GM13976 (cell line): ENCODE measurements at places on chromosomes 16 and 17.

DNA sequence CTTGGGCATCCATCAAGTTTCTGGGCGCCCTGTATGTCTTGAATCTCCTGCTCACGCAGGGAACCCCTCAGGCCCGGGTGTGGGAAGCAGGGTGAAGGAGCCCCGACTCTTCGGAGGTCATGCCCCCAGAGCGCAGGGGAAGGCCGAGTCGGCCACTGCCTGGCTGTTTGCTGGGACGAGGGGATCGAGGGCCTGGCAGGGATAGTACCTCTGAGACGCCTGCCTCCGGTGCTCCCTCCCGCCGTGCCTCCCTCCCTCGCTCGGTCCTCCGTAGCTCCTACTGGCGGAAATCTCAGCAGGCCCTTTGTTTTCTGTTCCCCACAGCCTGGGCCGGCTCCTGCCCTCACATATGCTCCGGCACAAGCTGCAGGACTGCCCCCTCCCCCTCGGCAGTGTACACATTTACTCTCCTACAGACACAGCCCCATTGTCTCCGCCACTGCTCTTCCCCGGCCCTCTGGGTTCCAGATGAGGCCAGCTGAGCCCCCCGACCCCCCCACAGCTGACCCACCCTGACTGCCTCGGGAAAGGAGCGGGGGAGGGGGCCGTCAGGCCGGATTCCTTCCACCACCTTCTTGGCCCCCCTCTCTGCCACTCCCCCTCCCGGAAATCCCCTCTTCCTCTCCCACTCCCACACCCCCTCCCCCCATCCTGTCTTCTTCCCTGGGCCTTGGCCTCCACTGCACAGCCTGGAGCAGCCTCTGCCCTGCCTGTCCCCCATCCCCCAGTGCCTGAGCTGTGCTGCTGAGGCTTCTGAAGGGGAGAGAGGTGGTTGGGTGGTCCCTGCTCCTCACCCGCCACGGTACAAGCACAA is 1.4 kb downstream of the TRAF4 start:
- no peak for DNase-seq

DNA sequence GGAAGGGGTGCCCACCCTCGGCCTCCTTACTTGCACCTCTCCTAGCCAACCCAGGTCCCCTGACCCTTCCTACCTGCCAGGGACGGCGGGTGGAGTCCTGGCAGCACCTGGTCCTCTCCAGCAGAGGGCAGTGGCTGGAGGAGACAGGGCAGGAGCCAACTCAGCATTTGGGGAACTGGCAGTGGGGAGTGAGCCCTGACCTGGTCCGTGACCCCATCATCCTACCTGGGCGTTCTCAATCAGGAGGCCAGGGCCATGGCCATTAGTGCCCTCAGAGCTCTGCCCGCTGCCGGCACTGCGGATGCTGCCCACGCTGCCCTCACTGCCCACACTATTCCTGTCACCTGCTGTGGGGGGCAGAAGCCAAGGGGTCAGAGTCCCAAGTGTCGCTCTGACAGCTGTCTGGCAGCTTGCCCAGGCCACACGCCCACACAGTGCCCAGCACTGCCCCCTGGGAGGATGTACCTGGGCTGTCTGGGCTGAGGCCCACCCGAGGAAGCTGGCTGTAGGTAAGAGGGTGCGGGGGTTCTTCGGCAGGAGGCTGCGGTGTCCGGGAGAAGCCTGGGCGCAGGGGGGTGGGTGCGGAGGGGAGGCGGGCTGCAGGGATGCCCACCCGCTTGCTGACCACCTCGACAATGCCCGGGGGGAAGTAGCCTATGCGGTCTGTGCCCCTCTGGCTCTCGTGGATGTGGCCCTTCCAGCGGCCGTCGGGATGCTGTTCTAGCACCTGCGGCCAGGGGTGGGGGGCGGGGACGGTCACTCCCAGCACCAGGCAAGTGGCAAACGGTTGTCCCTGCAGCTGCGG is 10.8 kb downstream of the CASKIN2 start:
- peak; percentile 88 for DNase-seq

DNA sequence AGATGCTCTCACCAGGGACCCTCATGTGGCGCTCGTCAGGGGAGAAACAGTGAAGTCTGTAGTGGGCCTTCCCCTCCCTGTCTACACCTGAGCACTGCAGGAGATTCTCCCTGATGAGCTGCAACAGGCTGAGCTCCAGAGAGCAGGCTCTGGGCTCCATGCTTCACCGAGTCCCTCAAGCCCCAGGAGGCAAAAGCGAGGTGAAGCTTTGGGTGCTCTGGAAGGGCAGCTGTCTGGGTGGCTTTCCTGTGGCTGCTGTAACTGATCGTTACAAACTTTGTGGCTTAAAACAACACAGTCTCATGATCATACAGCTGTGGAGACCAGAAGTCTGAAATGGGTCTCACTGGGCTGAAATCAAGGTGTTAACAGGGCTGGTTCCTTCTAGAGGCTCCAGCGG is 12.1 kb upstream of the CD300LD start:
- DNase-seq = no peak

GRCh38 chr17:82848022-82848592 is 8.3 kb upstream of the ZNF750 start:
- DNase-seq = no peak

DNA sequence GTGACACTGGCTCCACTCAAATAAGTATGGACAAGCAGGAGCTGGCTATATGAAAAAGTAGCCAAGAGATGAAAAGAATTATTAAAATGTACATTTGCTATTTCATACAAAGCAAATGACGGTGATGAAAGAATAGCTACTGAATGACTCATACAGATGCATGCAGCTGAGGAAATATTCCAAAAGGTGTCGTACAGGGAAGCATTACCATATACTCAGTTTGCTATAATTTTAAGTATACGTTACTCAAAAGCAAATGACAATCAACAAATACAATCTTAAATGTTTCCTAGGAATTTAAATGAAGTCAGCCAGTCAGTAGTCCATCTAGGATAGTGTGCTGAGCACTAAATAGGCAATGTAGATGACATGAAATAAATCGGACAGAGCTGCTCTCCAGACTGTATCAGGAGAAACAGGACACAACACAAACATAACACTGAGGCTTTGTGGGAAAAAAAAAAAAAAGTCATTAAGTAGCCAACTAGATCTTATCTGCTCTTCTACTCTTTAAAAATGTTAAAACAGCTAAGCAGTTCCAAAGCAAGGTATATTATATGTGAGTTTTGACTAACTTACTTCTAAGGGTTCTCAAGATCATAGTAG is 65.0 kb downstream of the NCOR1 start:
- no peak for DNase-seq

DNA sequence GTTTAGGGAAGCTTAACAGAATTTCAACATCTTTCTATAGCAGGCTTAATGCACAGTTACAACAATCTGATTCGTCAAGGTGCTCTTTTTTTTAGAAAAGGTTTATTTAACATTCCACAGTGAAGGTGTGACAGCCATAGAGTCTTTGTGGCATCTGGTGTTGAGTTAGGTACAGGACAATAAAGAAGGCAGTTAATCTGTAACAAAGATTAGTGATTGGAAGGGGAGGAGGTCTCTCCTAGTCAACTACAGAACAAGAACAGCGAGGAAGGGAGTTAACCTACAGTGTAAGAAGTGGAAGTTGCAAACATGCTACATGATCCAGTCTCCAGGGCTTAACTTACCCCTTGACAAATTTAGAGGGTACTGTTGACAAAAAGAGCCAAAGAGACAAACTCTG is 3.0 kb upstream of the ZDHHC7 start:
- DNase-seq = no peak
